ENCODE measurements at places on chromosomes 4 and X.

DNA sequence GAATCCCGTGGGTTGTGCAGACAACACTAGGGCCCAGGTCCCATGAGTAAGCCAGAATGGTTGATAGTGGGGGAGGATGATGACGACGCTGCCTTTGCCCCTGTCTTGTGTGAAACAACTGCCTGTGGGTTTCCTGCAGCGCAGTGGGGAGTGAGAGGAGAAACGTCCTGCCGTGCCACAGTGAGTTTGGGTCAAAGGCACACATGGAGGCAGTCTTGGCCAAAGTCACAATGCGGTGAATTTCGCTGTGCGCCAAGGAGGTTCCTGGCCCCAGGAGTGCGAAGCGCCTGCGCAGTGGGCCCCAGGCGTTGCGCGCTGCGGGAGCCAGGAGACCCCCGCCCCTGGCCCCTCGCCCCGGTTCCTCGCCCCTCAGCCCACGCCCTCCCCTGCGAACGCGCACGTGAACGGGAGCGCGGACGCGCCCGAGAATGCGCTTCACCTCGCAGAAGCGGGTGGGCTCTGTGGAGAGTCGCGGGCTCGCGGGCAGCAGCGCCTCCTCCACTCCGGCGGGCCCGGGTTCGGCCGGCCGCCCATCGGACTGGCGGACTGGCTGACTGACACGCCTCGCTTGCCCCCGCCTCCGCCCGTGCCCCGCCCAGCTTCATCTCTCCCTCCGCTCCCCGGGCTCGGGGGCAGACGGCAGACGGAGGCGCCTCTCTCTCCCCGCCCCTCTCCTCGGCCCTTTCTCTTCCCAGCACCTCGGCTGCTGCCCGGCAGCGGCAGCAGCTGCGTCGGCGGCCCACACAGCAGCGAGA lies at the start of gene NUDT10:
Gene NUDT10 (plus strand): TSS at position 635 of the 755 bp plus-strand sequence. CDS start 144 bp downstream, outside the sequence.
- H3K4me1 ChIP-seq, result no peaks in the 10 kb centered on the region
- peak within 1 kb of the TSS; percentile 51 for H3K4me3 ChIP-seq
- H3K27me3 ChIP-seq, result no peaks in the 10 kb centered on the region
- H3K27ac ChIP-seq, result no peak within 1 kb of the TSS
- DNase-seq, result peak; percentile 86

- H3K4me1 ChIP-seq, result peaks cover 10% of the 10 kb centered on the region
- no peaks in the 10 kb centered on the region for H3K36me3 ChIP-seq
- no peaks in the 10 kb centered on the region for H3K27me3 ChIP-seq
- DNase-seq, result no peak
Measured at GRCh38 chr4:105624530-105624929, 72.1 kb downstream of the ARHGEF38 start.

GRCh38 chr4:62302710-62303109 lies 1102.6 kb downstream of the ADGRL3 start:
- no peak overlapping the region for H3K4me3 ChIP-seq
- H3K36me3 ChIP-seq, result no peaks in the 10 kb centered on the region
- no peaks in the 10 kb centered on the region for H3K4me1 ChIP-seq
- DNase-seq, result no peak
- no peak overlapping the region for H3K27ac ChIP-seq
- H3K27me3 ChIP-seq, result no peaks in the 10 kb centered on the region

DNA sequence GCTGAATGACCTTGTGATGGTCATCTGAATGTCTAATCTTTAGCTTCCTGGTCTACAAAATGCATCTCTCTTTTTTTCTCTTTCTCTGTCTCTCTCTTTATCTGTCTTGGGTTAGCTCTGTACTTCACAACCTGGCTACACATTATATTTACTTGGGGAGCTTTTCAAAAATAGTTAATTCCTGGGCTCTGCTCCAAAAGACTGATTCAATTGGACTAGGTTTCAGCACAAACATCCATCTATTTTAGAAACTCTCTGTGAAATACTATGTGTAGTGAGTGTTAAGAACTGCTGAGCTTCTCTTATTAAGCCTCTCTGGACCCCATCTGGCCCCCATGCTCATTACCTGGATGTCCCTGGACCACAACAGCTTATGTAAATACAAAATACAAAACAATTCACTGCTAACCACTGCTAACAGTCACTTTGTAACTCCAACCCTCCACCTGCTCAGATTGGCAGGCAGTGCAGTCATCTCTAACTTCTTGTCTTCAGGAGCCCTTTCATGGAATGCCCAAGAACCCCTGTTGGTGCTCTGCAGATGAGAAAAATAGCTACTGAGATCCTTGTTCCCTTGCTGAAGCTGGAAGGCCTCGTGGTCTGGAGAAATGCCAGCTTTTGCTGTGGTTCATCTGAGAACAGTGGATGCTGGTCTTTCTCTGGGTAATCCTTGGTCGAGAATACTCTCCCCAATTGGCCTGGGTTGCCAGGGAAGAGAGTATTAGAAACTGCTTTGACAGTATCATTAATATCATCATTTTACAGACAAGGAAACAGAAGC lies 14.8 kb upstream of the BOD1L1 start:
- no peaks in the 10 kb centered on the region for H3K4me1 ChIP-seq
- H3K4me3 ChIP-seq, result no peak overlapping the region
- H3K36me3 ChIP-seq, result no peaks in the 10 kb centered on the region
- no peaks in the 10 kb centered on the region for H3K27me3 ChIP-seq

- H3K27ac ChIP-seq, result no peak overlapping the region
- no peak for DNase-seq
- H3K4me3 ChIP-seq, result no peak overlapping the region
- no peaks in the 10 kb centered on the region for H3K36me3 ChIP-seq
- no peaks in the 10 kb centered on the region for H3K4me1 ChIP-seq
- no peaks in the 10 kb centered on the region for H3K27me3 ChIP-seq
Measured at GRCh38 chrX:15465347-15465746, 27.8 kb downstream of the PIR start.

- H3K4me1 ChIP-seq, result no peaks in the 10 kb centered on the region
- DNase-seq, result no peak
- no peaks in the 10 kb centered on the region for H3K27me3 ChIP-seq
- no peaks in the 10 kb centered on the region for H3K36me3 ChIP-seq
- no peak overlapping the region for H3K4me3 ChIP-seq
Measured at GRCh38 chrX:39360101-39360500, 558.8 kb downstream of the MID1IP1 start.

DNA sequence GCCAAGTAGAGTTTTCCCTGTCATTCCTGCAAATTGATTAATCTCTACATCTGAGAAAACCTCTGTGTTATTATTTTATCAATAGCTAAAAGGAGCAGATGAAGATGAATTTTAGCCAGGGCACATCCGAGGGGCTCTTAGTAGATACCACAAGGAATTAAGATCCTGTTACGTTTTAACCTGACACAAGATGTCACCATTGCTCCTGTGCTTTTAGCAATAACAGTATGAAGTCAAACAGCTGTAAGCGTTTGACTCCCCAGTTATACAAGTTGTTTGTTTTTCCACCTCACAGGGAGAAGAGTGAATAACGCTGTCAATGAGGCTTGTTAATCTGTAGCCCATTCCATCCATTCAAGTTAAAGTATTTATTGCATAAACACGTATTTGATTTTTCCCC lies 76.0 kb upstream of the AP1S2 start:
- H3K27me3 ChIP-seq, result no peaks in the 10 kb centered on the region
- peaks cover 12% of the 10 kb centered on the region for H3K4me1 ChIP-seq
- H3K4me3 ChIP-seq, result no peak overlapping the region
- peak; percentile 29 for DNase-seq

DNA sequence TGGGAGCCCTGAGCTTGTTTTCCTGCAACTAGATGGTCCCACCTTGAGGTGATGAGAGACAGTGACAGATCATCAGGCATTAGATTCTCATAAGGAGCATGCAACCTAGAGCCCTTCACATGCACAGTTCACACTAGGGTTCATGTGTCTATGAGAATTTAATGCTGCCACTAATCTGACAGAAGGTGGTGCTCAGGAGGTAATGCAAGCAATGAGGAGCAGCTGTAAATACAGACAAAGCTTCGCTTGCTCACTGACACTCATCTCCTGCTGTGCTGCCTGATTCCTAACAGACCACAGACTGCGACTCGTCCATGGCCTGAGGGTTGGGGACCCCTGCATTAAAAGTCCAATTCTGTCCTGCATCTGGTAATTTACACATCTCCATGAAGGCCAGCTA lies 141.6 kb downstream of the KCNIP4 start:
- H3K4me3 ChIP-seq, result no peak overlapping the region
- no peak for DNase-seq
- H3K4me1 ChIP-seq, result no peaks in the 10 kb centered on the region
- H3K36me3 ChIP-seq, result no peaks in the 10 kb centered on the region

DNA sequence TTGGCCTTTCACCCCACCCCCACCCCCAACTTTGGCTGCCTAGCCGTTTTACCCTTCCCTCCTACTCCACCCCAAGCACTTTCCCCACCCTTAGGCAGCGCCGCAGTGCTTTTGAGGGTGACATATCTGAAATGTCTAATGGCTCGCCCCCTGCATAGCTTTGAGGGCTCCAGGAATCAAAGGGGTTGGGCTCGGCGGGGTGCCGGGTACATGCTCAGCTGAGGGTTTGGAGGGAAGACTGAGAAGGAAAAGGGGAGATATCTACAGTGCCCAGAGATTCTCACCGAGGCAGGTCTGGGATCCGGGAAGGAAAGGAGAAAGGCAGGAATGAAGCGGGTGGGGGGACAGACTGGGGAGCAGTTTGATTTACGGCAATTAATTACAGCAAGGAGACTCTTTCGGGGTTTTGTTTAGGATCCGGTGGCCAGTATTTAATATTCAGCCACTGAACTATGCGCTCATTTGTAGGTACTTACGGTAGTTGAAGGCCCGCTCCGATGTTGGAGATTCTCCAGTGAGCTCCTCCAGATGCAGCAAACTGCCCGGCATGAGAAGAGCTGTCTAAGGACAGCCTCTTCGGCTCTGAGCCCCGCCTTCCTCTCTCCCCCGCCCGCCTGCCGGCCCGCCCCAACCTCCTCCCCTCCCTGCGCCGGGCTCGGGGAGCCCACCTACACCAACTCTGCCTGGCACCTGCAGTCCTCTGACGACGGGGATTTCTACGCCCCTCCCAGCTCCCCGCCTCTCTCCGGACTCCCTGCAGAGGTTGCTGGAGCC lies at the start of gene IGSF1:
Gene IGSF1 (minus strand): TSS at position 569 of the 774 bp plus-strand sequence. CDS start 2,632 bp downstream, outside the sequence.
- peak; percentile 81 for DNase-seq
- no peak within 1 kb of the TSS for H3K27ac ChIP-seq
- no peaks in the 10 kb centered on the region for H3K36me3 ChIP-seq

- no peak overlapping the region for H3K4me3 ChIP-seq
- H3K4me1 ChIP-seq, result no peaks in the 10 kb centered on the region
- H3K36me3 ChIP-seq, result no peaks in the 10 kb centered on the region
- no peaks in the 10 kb centered on the region for H3K27me3 ChIP-seq
- DNase-seq, result no peak
Measured at GRCh38 chrX:102995316-102995715, 58.2 kb downstream of the RAB40AL start.

- DNase-seq, result no peak
- H3K4me1 ChIP-seq, result no peaks in the 10 kb centered on the region
- H3K36me3 ChIP-seq, result no peaks in the 10 kb centered on the region
- no peak overlapping the region for H3K4me3 ChIP-seq
- H3K27ac ChIP-seq, result no peak overlapping the region
- peaks cover 16% of the 10 kb centered on the region for H3K27me3 ChIP-seq
Measured at GRCh38 chr4:6217716-6218381, 17.5 kb upstream of the JAKMIP1 start.

GRCh38 chr4:48851651-48852050 lies 20.8 kb downstream of the OCIAD1 start:
- no peak overlapping the region for H3K4me3 ChIP-seq
- peaks cover 68% of the 10 kb centered on the region for H3K36me3 ChIP-seq
- no peak overlapping the region for H3K27ac ChIP-seq

DNA sequence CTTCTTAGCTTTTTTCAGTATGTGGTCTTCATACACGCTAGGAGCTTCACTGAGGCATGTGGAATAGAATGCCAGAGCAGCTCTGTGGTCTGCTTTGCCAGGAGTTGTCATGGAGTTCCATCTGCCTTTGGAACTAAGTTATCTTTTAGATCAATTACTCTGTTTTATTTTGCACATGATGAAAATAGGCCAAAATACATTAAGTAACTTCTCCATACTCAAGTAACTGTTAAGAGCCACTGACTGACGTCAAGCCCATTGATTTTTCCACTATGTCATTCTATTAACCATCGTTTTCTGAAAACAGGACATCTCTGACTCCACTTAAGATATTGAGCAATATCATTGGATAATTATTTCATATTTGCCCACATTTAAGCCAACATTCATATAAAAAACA lies 415.1 kb upstream of the MAD2L1 start:
- no peaks in the 10 kb centered on the region for H3K27me3 ChIP-seq
- H3K4me1 ChIP-seq, result no peaks in the 10 kb centered on the region
- no peaks in the 10 kb centered on the region for H3K36me3 ChIP-seq
- no peak overlapping the region for H3K27ac ChIP-seq

GRCh38 chrX:85139422-85139821 lies 104.2 kb downstream of the SATL1 start:
- DNase-seq, result no peak
- no peaks in the 10 kb centered on the region for H3K27me3 ChIP-seq
- no peak overlapping the region for H3K4me3 ChIP-seq
- H3K4me1 ChIP-seq, result no peaks in the 10 kb centered on the region
- H3K27ac ChIP-seq, result no peak overlapping the region
- no peaks in the 10 kb centered on the region for H3K36me3 ChIP-seq
